Activated naive CD8-positive, alpha-beta T cell treated with anti-CD3 and anti-CD28 coated beads for 36 hours (primary cell): ENCODE measurements at places on chromosomes 5 and 9. TPM values are rescaled to one million over a fixed set of nuclear protein-coding genes. Genes with fewer than 3 reads are reported as not detected.
A peak's percentile ranks its signal among the peaks of the same experiment; 100 is the strongest.

DNA sequence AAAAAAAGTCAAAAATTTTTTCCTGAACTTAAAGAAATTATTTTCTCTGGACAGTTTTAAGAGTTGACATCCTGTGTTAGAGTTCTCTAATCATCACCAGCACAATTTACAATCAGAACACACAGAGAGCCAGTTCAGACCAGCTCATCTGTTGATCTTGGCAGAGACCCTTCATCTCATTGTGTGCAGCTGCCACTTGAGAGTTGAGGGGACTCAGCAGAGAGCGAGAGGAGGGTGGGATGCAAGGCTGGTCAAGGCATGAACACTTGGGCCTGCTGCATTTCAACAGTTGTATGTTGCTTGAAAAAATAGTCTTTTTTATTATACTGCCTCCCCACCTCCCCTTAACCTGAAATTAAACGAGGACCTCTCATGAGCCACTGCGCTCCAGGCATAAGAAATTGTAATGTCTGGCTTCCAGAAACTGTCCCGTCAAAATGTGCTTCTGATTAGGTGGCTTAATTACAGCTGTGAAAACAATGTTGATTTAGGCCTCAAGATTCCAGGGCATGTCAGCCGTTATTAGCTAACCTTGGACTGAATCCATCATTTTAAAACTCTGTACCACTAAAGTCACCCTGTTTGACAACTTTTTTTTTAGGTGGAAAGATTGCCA is 383.6 kb downstream of the CCDC171 start:
- DNase-seq, result no peak

The SLC4A9 gene
- total RNA-seq, result not detected

GRCh38 chr5:80090884-80091166 is 55.7 kb downstream of the THBS4 start:
- DNase-seq, result no peak

The CRHBP gene
- not detected for total RNA-seq

GRCh38 chr5:89229331-89230070 is 346.5 kb upstream of the MEF2C start:
- DNase-seq, result no peak

DNA sequence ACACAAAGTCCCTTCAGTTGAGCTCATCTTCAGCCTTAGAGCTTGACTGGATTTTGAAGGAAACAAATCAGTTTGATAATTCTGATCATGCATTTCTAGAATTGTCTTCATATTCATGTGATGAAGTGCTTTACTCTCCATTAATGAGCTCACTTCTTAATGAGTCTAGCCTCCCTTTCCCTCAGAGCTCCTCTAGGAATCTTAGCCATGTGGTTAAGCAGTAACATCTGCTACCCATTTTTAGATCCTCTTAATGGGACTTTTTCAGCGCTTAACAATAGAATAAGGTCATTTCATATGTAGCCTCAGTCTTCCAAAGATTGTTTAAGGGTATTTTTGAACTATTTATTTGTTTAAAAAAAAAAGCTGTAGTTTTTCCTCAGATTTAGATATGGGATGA is 36.9 kb upstream of the LURAP1L start:
- DNase-seq, result no peak

DNA sequence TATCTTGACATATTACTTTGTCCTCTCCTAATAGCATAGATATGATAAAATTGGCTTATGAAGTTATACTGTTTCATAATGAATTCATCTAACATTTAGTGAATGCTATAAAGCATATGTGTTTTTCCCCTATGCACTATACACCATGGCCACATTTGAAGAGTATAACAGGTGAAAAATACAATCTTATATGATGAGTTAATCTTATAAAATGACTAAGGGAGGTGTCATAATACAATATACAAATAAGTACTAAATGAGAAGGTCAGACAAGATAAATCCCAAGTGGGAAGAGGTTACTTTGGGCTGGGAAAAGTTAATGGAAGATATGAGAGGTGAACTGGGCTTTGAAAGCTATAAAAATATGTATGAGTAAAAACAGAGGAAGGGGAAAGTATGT is 174.4 kb downstream of the PCSK1 start:
- no peak for DNase-seq

The CCDC192 gene
- total RNA-seq, result not detected

The COL5A1 gene
- 0.23 TPM for total RNA-seq

DNA sequence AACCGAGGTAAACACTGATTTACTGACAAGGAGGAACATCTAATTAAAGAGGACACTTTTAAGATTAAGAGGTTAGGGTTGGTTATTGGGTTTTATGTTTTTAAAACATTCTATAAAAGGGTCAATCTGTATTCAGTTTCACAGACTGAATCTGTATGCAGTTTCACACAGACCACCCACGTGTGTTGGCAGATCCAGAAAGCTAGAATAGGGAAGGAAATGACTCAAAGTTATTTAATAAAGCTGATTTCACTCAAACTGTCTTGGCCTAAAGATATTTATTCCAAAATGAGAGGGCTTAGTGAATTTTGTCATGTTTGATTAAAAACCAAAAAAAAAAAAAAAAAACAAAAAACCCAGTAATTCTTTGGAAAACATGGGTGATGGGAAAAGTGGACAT is 140.2 kb downstream of the SLC24A2 start:
- no peak for DNase-seq

The SH3TC2 gene
- not detected for total RNA-seq

The GOLPH3 gene
- total RNA-seq, result 72.6 TPM

DNA sequence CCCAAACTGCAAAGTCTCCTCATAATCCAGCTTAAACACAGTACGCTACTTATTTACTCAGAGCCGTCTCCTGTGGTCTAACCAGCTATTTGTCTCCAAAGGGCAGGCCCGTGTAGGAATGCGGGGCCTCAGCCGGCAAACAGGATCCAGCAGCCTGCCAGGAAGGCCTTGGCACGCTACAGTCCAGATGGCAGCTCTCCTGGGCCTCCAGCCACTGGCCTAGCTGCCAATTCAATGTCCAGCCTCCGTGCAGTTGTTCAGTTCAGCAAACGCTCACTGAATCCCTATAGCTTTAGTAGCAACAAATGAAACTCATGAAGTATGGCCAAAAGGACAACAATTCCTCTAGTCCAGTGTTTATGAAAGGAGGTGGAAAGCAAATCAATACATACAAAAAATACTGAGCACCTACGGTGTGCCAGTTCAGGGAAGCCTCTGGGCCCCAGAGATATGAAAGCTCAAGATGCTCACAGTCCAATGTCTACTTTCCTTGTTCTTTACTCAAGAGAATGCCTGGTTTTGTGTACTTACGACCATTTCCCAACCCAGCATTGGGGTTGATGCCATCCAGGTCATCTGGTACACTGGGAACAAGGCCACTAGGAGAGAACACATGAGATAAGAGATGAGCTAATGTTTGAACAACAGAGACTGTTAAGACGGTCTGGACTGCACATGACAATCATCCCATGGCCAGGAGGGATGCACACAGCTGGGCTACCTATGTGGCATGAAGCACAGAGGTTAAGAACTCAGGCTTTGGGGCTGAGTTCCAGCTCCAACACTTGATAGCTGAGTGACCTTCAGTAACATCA is 8.3 kb downstream of the CDK5RAP2 start:
- no peak for DNase-seq

The PCDHA3 gene
- total RNA-seq, result not detected

The FAM153A gene
- 27.3 TPM for total RNA-seq

GRCh38 chr5:74070766-74071165 is 444.8 kb downstream of the ARHGEF28 start:
- no peak for DNase-seq

DNA sequence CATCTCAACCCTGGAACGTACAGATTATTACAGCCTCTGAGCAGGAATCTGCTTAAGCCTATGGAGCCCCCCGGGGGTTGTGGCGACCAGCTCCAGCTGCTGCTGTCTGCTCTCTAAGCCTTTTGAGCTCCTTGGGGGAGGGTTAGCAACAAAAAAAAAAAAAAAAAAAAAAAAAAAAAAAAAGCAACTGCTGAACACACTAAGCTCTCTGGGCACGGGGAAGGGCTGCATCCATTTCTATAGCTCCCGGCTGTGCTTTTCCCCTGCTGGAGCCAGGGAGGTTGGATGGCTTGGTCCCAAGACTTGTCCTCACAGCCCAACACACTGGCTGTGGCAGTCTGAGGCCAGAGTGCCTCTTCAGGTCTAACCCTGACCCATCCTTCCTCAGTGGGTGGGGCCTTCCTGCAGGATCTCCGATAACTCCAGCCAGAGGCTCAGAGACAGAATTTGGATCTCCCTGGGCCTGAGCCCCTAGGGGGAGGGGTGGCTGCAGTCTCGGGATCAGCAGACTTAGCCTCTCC is 82.1 kb downstream of the FBN2 start:
- no peak for DNase-seq

GRCh38 chr5:181114284-181114843 is 16.6 kb downstream of the OR2V1 start:
- no peak for DNase-seq

GRCh38 chr5:6087576-6087975 is 290.8 kb downstream of the MED10 start:
- DNase-seq, result no peak

The LCN1 gene
- not detected for total RNA-seq

- DNase-seq, result no peak
These were observed 97.8 kb downstream of the C5orf15 start for GRCh38 chr5:133870661-133871060.

The PCDHGB2 gene
- 0.10 TPM for total RNA-seq

DNA sequence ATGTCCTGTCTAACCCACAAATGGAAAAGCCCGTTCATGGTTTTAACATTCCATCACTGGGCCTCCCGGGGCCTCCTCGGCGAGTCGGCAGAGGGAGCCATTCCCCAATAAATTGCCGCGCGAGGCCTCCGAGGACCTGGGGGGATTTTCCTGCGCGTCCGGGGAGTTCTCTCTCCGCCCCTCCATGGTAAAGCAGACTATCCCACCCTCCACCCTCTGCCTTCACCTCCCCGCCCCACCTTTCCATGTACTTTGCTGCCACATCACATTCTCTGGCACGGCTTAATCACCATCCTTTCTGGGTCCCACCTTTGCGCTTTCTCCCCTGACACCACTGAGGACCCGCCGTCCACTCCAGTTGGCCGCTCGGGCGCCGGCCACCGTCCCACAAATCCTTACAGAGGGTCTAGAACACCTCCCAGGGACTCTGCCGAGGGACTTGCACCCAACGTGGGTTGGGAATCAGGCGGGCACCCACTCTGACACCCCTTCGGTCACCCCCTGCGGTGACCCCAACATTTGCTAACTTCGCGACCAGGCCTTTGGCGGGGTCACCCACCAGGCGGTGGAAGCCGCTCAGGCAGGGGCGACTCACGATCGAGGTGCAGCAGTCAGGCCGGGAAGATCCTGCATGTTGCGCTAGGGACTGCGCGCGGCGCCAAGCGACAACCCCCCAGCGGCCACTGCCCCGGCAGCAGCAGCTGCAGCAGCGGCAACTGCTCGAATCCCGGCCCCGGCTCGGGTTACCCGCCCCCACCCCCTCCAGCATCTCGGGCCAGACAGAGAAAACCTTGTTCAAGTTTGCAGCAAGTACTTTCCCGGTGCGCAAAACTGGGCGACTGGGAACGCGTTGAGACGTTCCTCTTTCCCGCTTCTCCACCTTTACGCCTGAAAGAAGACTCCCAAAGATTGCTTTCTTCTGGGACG is at the start of gene MEGF10:
TSS of gene MEGF10 (plus strand) at position 778 of the 927 bp plus-strand sequence. CDS start 40,513 bp downstream, outside the sequence.
- peak; percentile 43 for DNase-seq

The PCDH12 gene
- 1.5 TPM for total RNA-seq

- no peak for DNase-seq
These were observed 634.4 kb upstream of the C9orf72 start for GRCh38 chr9:28207657-28208056.
